Effector memory CD4-positive, alpha-beta T cell (primary cell): ENCODE measurements at places on chromosomes 13 and 19.

GRCh38 chr19:39237200-39238184, 7.3 kb downstream of the IFNL3 start:
- peak overlapping the region; percentile 42 for H3K4me3 ChIP-seq
- no peaks in the 10 kb centered on the region for H3K36me3 ChIP-seq
- H3K4me1 ChIP-seq: peaks cover 5% of the 10 kb centered on the region
- DNase-seq: no peak

- H3K27ac ChIP-seq: peak overlapping the region; percentile 75
- no peaks in the 10 kb centered on the region for H3K27me3 ChIP-seq
- H3K4me1 ChIP-seq: peaks cover 46% of the 10 kb centered on the region
Observed at GRCh38 chr19:42281146-42281826, 12.2 kb downstream of the CIC start.

DNA sequence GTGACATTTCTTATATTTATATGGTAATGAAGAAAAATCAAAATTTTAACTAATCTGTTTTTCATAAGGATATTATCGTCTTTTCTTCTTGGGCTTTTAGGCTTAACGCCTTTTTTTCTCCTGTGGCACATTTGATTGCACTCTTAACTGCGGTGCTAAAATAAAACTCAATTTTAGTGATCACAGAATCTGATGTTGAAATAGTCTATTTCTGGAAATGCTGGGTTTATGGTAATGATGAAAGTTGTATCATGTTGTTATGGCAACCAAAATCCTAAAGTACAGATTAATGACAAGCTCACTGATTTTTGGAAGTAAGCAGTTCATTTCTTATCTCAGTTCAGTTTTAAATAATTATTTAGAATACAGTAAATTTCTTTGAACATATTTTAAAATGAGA, 85.3 kb downstream of the COG6 start:
- no peak overlapping the region for H3K4me3 ChIP-seq
- no peak for DNase-seq
- no peak overlapping the region for H3K27ac ChIP-seq
- H3K27me3 ChIP-seq: no peaks in the 10 kb centered on the region
- peaks cover 3% of the 10 kb centered on the region for H3K36me3 ChIP-seq
- no peaks in the 10 kb centered on the region for H3K4me1 ChIP-seq

DNA sequence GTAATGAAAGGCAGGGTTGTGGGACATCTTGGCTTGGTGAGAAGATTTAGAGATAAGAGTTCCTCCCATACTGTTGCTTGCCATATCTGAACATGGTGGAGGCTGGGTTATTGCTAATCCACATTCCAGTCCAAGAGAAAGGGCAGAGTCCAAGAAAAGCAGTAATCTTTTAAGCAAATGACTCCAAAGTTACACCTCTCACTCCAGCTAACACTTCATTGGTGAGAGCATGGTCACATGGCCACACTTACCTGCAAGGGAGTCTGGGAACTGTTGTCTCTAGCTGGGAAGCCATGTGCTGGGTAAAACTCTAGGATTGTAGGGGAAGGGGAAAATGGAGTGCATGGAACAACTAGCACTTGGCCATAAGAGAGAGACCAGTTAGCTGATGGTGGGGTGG, 5.6 kb downstream of the C19orf81 start:
- no peak overlapping the region for H3K4me3 ChIP-seq
- no peak for DNase-seq
- H3K27ac ChIP-seq: no peak overlapping the region
- peaks cover 14% of the 10 kb centered on the region for H3K4me1 ChIP-seq

DNA sequence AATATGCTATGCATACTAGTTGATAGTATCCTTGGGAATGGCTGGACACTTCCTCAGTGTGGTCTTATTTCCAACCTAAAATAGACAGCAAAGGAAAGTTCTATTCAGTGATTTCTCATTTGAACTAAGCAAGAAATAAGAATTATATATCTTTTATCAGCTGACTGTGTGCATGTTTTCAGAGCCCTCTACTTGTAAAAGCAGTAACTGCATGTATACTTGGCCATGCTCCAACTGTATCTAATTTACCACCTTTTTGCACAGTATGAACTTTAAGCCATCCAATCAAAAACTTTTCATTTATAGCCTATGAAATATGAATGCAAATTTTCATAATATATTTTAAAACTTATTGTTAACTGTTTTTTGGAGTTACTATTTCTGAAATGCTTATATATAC, 136.4 kb upstream of the PCDH9 start:
- no peaks in the 10 kb centered on the region for H3K4me1 ChIP-seq
- no peak overlapping the region for H3K27ac ChIP-seq
- H3K36me3 ChIP-seq: no peaks in the 10 kb centered on the region

DNA sequence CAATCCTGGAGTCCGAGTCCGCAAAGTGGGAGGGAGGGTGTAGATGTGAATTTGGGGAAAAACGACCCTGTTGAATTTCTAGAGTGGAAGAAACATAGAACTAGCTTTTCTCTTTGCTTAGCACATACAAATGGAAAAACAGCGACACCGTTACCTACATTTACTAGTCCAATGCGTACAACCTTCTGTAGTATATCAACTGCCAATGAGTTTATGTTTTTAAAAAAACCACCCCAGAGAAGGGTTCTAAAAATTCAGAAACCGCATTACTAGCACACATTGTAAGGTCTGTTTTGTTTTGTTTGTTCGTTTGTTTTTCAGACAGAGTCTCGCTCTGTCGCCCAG, 332 bp upstream of the SUPT20H start:
- H3K4me3 ChIP-seq: peak overlapping the region; percentile 89
- peaks cover 4% of the 10 kb centered on the region for H3K36me3 ChIP-seq
- peaks cover 9% of the 10 kb centered on the region for H3K4me1 ChIP-seq
- H3K27me3 ChIP-seq: no peaks in the 10 kb centered on the region
- peak overlapping the region; percentile 94 for H3K27ac ChIP-seq

- no peaks in the 10 kb centered on the region for H3K4me1 ChIP-seq
- no peak overlapping the region for H3K4me3 ChIP-seq
- no peaks in the 10 kb centered on the region for H3K36me3 ChIP-seq
- no peaks in the 10 kb centered on the region for H3K27me3 ChIP-seq
Observed at GRCh38 chr13:74871369-74872070, 610.4 kb downstream of the TBC1D4 start.

GRCh38 chr19:13869281-13869680, 7.7 kb upstream of the NANOS3 start:
- no peak overlapping the region for H3K27ac ChIP-seq
- H3K27me3 ChIP-seq: peaks cover 19% of the 10 kb centered on the region
- H3K4me1 ChIP-seq: peaks cover 20% of the 10 kb centered on the region
- DNase-seq: no peak
- no peaks in the 10 kb centered on the region for H3K36me3 ChIP-seq
